ENCODE measurements at places on chromosomes 1 and 21.

GRCh38 chr1:153794624-153795329 is 19.6 kb downstream of the SLC27A3 start:
- DNase-seq, result no peak

GRCh38 chr1:45116340-45116739 is 90.1 kb downstream of the ZSWIM5 start:
- no peak for DNase-seq

- DNase-seq, result no peak
Measured at GRCh38 chr21:28822486-28823335, 170.0 kb downstream of the LTN1 start.

DNA sequence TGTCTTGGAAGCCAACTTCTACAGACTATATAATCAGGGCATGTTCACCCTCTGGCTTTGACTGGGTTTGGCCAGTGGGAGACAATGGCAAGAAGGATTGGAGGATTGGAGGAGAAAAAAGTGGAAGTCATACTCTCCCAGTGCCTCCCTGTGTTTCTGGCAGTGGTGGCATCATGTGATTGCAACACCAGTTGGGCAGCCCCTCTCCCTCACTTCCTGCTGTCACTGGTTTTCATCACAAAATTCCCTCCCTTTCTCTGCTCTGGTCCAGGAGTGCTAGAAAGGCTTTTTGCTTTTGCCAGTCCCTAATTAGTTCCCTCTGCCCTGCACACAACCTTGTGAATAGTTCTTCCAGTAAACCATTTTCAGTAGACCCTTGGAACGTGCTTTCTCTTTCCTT is 3.7 kb upstream of the QSOX1 start:
- no peak for DNase-seq

DNA sequence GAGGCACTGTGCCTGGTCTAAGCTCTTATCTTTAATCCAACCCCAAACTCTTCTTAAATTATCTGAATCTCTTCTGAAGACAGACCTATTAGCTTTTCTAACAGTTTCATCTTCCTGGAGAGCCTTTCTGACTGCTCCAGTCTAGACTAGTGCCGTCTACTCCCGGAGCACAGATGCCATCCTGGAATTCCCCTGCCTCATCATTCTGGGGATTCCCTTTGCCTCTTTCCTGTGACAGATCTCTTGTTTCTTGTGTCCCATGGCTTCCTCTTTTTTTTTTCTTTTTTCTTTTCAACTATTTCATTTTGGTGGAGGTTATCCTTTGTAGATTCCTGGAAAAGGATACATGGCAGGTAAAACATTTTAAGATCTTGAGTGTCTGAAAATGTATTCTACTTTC is 11.7 kb downstream of the SEMA4A start:
- DNase-seq, result no peak

- DNase-seq, result no peak
Measured at GRCh38 chr1:209583408-209583807, at the start of gene CAMK1G. TSS of gene CAMK1G (plus strand) at chr1:209583714. CDS start at chr1:209594984, 11,270 bp downstream.

GRCh38 chr1:240189386-240189989 is 97.8 kb downstream of the FMN2 start:
- DNase-seq, result no peak
